ENCODE measurements at places on chromosomes 3 and 15. TPM values are rescaled to one million over a fixed set of nuclear protein-coding genes. Genes with fewer than 3 reads are reported as not detected.

The TRH gene
- total RNA-seq = 0.13 TPM

The MST1R gene
- 4.3 TPM for total RNA-seq

The AHSG gene
- not detected for total RNA-seq

The NT5DC2 gene
- total RNA-seq = 256 TPM

The PRR23E gene
- total RNA-seq = not detected

- no peaks in the 10 kb centered on the region for H3K36me3 ChIP-seq
- no peak overlapping the region for H3K27ac ChIP-seq
- DNase-seq = no peak
- H3K4me3 ChIP-seq = no peak overlapping the region
Observed at GRCh38 chr3:41532976-41533375, 333.7 kb downstream of the CTNNB1 start.

- peaks cover 40% of the 10 kb centered on the region for H3K36me3 ChIP-seq
- H3K4me3 ChIP-seq = no peak overlapping the region
- H3K4me1 ChIP-seq = no peaks in the 10 kb centered on the region
- no peak overlapping the region for H3K27ac ChIP-seq
- DNase-seq = no peak
Observed at GRCh38 chr3:37030588-37030987, 37.3 kb downstream of the MLH1 start.

- H3K4me1 ChIP-seq = peaks cover 38% of the 10 kb centered on the region
- H3K4me3 ChIP-seq = no peak overlapping the region
- no peak for DNase-seq
- no peaks in the 10 kb centered on the region for H3K27me3 ChIP-seq
Observed at GRCh38 chr3:64856106-64856505, 168.3 kb upstream of the ADAMTS9 start.

DNA sequence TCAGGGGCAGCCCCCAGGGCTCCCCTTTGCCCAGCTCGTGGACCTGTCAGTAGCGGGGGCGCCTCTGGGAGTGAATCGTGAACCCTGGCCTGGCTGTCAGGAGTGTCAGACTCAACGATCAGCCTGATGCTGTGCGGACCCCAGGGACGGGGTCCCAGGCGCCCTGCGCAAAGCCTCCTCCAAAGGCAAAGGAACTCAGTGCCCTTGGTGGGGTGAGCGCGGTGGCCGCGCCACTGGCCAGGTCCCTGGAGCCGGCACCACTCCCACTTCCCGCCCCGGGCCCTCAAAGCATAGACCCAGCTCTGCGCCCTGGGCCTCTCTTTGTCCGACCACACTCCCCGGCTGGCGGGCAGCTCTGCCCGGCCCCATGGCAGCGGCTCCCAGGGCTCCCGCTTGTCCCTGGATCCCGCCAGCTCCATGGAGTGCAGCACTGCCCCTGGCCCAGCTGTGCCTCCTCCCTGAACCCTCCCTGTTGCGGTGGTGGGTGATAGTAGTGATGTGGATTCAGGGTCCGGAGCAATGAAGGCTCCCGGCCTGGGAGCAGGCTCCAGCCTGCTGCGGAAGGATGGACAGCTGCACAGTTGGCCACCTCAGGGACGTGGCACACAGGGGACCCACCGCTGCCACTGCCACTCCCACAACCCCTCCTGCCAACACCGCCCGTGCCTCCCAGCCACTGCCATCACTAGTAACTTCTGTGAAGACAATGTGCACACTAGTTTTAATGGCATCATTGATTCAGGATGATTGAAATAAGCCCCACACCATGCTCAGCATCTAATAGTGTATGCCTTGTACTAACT is 263.8 kb downstream of the ZBBX start:
- H3K4me1 ChIP-seq = no peaks in the 10 kb centered on the region
- H3K27me3 ChIP-seq = no peaks in the 10 kb centered on the region
- no peak overlapping the region for H3K4me3 ChIP-seq
- H3K27ac ChIP-seq = no peak overlapping the region

DNA sequence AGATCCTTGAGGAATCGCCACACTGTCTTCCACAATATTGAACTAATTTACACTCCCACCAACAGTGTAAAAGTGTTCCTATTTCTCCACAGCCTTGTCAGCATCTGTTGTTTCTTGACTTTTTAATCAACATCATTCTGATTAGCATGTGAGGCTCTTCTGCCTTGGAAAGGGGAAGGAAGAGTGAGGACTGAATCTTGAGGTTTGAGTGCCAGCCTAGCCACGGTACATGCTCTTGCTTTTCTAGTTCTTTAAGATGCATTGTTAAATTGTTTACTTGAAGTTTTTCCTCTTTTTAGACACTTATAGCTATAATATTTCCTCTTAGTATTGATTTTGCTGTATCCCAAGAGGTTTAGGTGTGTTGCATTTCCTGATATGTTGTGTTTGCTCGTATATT is 596.1 kb downstream of the OTOL1 start:
- H3K27me3 ChIP-seq = no peaks in the 10 kb centered on the region
- H3K4me1 ChIP-seq = no peaks in the 10 kb centered on the region
- DNase-seq = no peak
- H3K36me3 ChIP-seq = no peaks in the 10 kb centered on the region

GRCh38 chr3:129985113-129985512 is 10.6 kb downstream of the TRH start:
- peaks cover 10% of the 10 kb centered on the region for H3K4me1 ChIP-seq
- no peak overlapping the region for H3K4me3 ChIP-seq
- H3K27ac ChIP-seq = no peak overlapping the region

DNA sequence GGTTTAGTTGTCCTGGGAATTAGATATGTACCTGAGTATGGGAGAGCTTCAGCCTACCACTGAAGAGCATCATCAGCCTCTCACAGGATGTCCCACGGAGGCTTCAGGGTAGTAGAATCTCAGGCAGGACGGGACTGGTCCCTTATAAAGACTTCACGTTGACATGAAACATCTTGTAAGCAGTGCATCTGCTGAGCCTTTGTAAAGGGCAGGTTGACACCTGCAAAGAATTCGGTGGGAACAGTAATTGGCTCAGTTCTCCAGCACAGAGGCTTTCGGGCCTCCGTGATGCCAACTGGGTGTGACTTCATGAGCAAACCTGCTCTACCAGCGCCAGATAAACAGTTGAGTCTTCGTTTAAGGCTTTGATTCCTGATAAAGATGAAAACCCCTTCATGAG is 26.9 kb upstream of the AVEN start:
- H3K36me3 ChIP-seq = no peaks in the 10 kb centered on the region
- no peak for DNase-seq
- H3K4me3 ChIP-seq = no peak overlapping the region
- no peaks in the 10 kb centered on the region for H3K4me1 ChIP-seq

DNA sequence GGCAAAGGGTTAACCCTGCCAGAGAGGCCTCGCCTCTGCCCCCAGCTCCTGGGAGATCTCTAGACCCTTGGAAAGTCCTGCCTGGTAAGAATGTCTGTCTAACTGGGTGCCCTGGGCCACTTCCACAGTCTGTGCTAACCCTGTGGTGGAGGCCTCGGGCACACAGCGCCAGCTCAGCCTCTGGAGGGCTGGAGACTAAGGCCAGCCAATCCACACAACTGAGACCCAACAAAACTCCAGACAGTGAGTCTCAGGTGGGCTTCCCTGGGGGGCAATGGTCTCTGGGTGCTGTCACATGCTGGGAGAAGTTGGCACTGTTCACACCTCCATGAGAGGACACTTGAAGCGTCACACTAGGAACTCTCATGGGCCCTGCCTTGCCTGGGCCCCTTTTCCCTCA is 19.5 kb downstream of the ZXDC start:
- H3K27me3 ChIP-seq = no peaks in the 10 kb centered on the region
- H3K4me3 ChIP-seq = no peak overlapping the region
- peaks cover 21% of the 10 kb centered on the region for H3K36me3 ChIP-seq
- no peak for DNase-seq
- H3K27ac ChIP-seq = no peak overlapping the region
- H3K4me1 ChIP-seq = peaks cover 5% of the 10 kb centered on the region

DNA sequence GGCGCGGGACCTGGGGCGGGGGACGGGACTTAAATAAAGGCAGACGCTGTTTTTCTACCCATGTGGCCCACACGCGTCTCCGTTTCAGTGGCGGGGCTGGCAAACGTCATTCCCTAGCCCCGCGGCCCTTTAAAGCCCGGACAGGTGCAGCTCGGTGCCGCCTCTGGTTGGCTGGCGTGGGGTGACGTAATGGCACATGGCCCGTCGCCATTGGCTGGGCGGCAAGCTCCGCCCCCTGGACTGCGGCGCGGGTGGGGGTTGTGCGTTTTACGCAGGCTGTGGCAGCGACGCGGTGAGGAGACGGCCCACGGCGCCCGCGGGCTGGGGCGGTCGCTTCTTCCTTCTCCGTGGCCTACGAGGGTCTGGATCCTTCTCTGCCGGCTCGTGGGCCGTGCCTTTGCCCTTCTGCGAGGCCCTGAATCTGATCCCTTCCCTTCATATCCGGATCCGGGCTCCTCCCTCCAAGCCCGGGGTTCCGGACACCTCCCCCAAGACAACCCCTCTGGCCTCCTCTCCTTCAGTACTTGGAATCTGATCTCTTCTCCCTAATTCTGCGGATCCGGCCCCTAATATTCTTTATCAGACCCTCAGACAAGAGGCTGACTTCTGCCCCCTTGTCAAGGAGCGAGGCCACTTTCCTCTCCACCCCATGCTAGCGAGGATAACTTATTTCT is at the start of gene CRELD1:
Gene CRELD1, plus strand, starts transcription at position 274 of the 674 bp plus-strand sequence. CDS start 605 bp downstream, outside the sequence.
- peak; percentile 99 for DNase-seq
- peaks cover 32% of the 10 kb centered on the region for H3K36me3 ChIP-seq
- peak within 1 kb of the TSS; percentile 93 for H3K4me3 ChIP-seq
- H3K4me1 ChIP-seq = peaks cover 20% of the 10 kb centered on the region
- H3K27ac ChIP-seq = peak within 1 kb of the TSS; percentile 99

GRCh38 chr3:118628704-118629341 is 405.8 kb downstream of the IGSF11 start:
- peak; percentile 78 for DNase-seq
- no peak overlapping the region for H3K4me3 ChIP-seq
- peaks cover 9% of the 10 kb centered on the region for H3K4me1 ChIP-seq
- no peaks in the 10 kb centered on the region for H3K27me3 ChIP-seq
- H3K27ac ChIP-seq = no peak overlapping the region
- H3K36me3 ChIP-seq = no peaks in the 10 kb centered on the region

Data from mesothelial cell of epicardium (in vitro differentiated cells).